Hepatocyte (in vitro differentiated cells): ENCODE measurements at places on chromosomes 5 and 9. TPM values are rescaled to one million over a fixed set of nuclear protein-coding genes. Genes with fewer than 3 reads are reported as not detected.

PALM2AKAP2 gene
- total RNA-seq: 7.0 and 7.8 TPM in 2 replicates

BAAT gene
- 41.8 and 45.2 TPM in 2 replicates for total RNA-seq

SGCD gene
- total RNA-seq: 8.0 and 8.8 TPM in 2 replicates

DAB2IP gene
- total RNA-seq: 23.6 and 31.0 TPM in 2 replicates

FOXD4L5 gene
- total RNA-seq: 0.04 TPM in 1 of 2 replicates, not detected in the other
